ENCODE measurements at places on chromosomes 12 and 14.

GRCh38 chr12:119772431-119772830 is 104.5 kb downstream of the PRKAB1 start:
- DNase-seq, result no peak

GRCh38 chr14:75697386-75697785 is 36.3 kb downstream of the TTLL5 start:
- DNase-seq, result no peak

- no peak for DNase-seq
These were observed 191.5 kb upstream of the C14orf180 start for GRCh38 chr14:104388011-104388521.

- DNase-seq, result peak; percentile 34
These were observed 17.5 kb downstream of the CBX5 start for GRCh38 chr12:54262403-54262925.

DNA sequence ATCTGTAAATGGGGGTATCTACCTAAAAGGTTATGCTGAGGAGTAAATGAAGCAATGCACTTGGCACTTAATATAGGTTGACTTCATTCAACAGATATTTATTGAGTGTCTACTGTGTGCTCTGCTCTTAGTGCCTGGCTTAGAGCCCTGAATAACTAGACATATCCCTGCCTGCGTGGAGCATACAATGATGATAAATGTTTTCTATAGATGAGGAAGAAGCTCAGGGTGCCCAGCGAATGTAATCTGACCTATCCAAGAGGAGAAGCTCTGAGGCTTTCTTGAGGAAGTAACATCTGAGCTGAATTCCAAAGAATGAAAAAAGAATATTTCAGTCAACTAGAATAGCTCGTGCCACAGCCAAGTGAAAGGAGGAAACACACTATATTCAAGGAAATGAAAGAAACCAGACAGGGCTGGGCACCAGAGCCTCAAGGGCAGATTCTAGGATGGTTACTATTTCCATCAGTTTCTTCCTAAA is 17.9 kb upstream of the HIGD1C start:
- DNase-seq, result no peak

Data from LoVo (cell line).